ENCODE measurements at places on chromosomes 11 and 22.

GRCh38 chr11:69920345-69921127 lies 101.3 kb upstream of the FGF3 start:
- H3K4me1 ChIP-seq = no peaks in the 10 kb centered on the region
- H3K36me3 ChIP-seq = no peaks in the 10 kb centered on the region
- H3K27me3 ChIP-seq = peaks cover 20% of the 10 kb centered on the region
- peak; percentile 51 for DNase-seq
- H3K27ac ChIP-seq = no peak overlapping the region
- no peak overlapping the region for H3K4me3 ChIP-seq

DNA sequence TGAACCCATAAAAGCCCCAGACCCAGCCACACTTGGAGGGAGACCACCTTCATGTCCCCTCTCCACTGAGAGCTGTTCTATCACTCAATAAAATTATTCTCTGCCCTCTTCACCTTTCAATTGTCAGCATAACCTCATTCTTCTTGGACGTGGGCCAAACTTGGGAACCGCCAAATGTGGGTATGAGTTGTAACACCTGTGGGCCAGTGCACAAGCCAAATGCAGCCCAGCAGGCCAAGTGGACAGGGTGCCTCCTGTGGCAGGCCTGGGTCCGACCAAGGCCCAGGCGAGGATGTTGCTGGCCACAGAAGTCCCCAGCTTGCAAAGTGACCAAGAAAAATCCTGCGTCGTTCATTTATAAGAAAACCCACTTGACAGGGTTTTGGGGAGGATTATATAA lies 621.2 kb downstream of the METTL15 start:
- H3K4me1 ChIP-seq = no peaks in the 10 kb centered on the region
- DNase-seq = no peak
- H3K27me3 ChIP-seq = peaks cover 71% of the 10 kb centered on the region

GRCh38 chr11:30504468-30504867 lies 81.7 kb downstream of the MPPED2 start:
- DNase-seq = no peak
- H3K27me3 ChIP-seq = no peaks in the 10 kb centered on the region
- no peaks in the 10 kb centered on the region for H3K36me3 ChIP-seq

DNA sequence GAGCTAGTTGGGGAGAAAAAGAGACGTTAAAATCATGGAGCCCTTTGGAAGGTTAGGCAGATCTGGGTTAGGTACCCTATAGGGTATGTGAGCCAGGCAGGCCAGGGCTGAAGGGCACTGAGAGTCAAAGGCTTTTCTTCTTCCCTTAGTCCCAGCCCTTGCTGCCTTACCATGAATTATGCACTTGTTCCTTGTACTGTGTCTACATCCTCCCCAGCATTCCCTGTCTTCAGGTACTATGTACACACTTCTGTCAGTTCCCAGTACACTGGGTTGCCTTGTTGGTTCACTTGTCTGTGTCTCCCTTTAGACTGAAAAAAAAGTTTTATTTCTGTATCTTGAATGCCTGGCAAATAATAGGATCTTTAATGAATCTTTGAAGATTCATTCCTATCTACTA lies 16.9 kb downstream of the RNF185 start:
- peaks cover 23% of the 10 kb centered on the region for H3K36me3 ChIP-seq
- no peak overlapping the region for H3K27ac ChIP-seq
- no peak overlapping the region for H3K4me3 ChIP-seq
- DNase-seq = no peak
- H3K27me3 ChIP-seq = no peaks in the 10 kb centered on the region
